Amniotic epithelial cell (primary cell): ENCODE measurements at places on chromosomes 3 and 15.

DNA sequence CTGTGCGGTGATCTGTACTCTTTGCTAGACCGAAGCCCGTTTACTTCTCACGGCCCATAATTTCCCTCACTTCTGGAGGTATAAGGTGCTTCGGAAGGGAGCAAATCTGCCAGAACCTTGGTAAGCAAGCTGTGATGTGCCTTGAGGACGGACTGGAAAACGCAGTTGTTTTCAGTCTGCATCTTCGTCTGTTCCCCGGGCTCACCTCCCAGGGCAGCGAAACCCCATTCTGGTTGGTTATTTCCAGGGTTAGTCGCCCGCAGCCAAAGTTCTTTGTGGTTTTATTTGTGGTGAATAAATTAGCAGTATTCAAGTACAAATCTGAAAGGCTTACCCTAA, 401 bp downstream of the RAMAC start:
- DNase-seq, result peak; percentile 23

- no peak for DNase-seq
These were observed 50.1 kb downstream of the GPR176 start for GRCh38 chr15:39869858-39870515.

DNA sequence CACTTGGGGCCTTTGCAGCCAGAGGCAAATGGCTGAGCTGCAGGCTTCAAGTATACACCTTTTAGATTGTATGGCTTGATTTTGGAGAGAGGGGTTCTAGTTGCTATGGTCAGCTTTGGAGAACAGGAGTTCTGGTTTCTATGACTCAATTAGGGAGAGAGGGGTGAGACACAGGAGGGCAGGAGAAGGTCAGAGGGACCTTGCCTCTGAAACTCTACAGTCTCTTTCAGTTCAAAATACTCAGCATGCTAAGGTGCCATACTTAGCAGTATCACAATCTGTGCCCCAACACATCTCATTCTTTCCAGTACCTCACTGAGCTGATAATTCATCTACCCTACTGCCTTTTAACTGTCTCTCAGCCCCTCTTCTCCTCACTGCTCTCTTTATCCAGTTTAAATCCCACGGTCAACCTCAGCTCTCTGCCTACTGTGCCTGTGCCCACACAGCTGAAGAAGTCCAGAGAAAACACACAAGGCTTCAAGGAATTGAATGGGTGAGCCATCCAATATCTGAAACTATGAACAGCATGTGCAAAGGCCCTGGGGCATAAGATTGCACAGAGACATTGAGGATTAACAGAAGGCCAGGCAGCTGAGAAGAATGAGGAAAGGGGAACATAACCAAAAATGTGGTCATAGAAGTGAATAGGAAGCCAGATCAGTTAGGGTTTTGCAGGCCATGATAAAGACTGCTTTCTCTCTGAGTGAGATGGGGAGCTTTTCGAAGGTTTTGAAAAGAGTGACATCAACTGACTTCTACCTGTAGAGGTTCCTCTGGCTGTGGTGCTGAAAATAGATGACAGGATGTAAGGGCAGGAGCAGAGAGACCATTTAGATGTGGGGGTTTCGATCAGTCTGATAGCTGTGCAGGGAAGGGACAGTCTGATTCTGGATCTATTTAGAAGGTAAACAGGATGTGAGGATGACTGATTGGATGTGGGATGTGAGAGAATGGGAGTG, 54.5 kb upstream of the C3orf80 start:
- DNase-seq, result no peak

DNA sequence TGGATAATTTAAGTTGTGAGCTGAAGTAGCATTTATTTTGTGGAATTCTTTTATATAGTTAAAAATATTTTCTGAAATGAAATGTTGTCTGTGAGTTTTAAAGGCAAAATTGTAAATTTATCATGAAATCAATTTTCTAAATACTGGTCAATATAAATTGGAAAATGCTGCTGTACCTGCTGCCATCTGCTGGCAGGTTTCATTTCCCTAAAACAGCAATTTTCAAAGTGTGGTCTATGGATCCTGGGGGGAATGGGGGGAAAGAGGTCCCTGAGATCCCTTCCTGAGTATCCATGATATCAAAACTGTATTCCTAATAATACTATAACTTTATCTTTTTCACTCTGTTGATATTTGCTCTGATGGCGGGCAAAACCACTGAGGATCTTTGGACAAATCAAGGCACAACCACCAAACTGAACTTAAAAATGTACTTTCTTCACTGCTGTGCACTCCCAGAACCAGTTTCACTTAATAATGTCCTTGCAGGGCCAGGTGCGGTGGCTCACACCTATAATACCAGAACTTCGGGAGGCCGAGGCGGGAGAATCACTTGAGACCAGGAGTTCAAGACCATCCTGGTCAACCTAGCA, 17.2 kb upstream of the CCR4 start:
- no peak for DNase-seq

GRCh38 chr3:182886497-182886896, 93.2 kb downstream of the ATP11B start:
- DNase-seq, result no peak

DNA sequence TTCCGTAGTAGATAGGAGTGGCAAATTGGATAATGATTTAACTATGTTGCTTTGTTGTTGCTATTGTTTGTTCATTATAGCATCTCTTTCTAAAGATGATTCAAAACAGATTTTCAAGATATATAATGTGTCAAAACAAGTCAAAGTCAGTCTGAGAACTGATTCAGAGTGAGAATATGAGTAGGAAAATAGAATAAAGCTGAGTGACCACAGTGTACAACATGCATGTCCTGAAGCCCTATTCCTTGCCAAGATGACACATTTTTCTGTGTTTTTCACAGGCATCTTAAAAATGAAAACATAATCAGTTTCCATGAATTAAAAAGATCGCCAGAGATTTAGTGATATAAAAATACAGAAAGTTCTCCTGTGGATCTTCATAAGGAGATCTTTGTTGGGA, 57.0 kb upstream of the THRB start:
- no peak for DNase-seq

DNA sequence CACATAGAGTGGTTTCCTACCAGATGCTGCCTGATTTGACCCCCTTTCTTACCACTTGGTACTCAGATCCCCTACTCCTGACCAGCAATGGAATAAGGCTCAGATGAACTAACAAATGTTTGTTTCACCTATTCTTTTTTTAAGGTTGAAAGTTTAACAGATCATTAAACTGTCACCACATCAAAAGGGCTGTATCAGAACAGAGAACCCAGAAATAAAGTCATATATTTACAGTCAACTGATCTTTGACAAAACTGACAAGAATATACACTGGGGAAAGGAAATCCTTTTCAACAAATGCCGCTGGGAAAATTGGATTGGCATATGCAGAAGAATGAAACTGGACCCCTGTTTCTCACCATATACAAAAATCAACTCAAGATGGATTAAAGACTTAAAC, 56.0 kb downstream of the GPR176 start:
- DNase-seq, result no peak

- no peak for DNase-seq
These were observed 7.2 kb downstream of the DNASE1L3 start for GRCh38 chr3:58203541-58203940.

GRCh38 chr15:94263341-94264273, 32.2 kb downstream of the MCTP2 start:
- peak; percentile 52 for DNase-seq

DNA sequence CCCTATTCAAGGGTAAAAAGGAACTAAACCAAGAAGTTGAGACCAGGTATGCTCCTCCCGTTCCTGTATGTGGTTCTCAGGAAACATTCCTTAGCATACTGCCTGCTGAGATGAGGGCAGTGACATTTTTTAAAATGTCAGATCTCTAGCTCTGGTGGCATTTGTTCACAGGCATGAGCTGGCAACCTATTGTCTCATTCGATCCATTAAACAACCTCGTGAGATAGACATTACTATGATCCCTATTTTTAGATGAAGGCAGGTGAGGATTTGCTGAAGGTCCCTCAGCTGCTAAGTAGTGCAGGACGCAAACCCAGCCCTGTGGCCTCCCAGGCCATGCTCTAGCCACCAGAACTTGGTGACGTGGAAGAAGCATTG, 74.9 kb downstream of the SIDT1 start:
- no peak for DNase-seq

GRCh38 chr3:68256635-68257223, 602.3 kb upstream of the SUCLG2 start:
- no peak for DNase-seq

GRCh38 chr3:185724761-185725160, 100.1 kb downstream of the IGF2BP2 start:
- no peak for DNase-seq

GRCh38 chr3:182465301-182466185, 327.8 kb upstream of the ATP11B start:
- DNase-seq, result no peak

DNA sequence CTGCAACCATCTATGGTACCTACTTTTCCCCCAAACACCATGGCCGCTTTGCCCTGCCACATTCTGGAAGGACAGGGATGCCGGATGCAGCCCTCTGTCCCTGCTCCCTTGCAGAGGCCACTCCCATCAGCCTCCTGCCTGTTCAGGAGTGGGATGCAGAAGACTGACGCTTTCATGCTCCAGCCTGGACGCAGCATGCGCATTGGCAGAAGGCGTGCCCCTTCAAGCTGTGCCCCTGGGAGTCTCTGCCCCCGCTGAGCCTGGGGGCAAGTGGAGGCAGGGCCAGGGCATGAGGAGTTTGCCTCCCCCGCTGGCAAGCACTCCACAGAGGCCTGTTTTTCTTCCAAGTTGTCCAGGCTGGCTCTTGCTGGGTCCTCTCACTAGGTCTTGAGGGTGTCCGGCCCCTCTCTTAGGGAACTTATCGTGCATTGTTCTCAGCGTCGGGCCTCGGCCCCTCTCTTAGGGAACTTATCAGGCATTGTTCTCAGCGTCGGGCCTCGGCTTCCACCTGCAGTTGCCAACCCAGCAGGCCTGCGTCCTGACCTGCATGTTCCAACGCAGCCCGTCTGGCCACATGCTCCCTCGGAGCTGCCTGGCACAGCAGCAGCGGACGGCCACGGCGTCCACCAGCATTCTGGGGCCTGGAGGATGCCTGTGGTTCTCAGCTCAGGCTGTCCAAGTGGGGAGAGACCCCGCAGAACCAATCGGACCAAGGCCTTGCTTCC, 14.6 kb upstream of the SNRPA1 start:
- no peak for DNase-seq

DNA sequence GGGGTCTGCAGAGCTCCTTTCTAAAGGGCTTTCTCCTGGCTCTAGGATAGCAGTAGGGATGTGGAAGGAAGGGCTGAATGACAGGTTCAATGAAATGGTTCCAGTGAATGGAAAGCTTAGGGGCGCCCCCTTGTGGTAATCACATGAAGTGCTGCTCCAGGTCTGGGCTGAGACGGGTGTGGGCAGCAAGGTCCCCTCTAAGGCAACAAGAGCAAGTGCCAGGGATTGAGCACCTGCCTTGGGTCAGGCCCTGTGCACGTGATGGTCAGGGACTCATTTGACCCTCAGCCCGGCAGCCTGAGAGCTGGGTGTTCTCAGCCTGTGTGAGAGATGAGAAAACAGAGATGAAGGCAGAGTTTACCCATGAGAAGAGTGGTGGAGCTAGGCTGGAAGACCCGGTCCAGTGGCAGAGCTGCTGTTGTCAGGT, 12.1 kb upstream of the CX3CR1 start:
- peak; percentile 19 for DNase-seq

DNA sequence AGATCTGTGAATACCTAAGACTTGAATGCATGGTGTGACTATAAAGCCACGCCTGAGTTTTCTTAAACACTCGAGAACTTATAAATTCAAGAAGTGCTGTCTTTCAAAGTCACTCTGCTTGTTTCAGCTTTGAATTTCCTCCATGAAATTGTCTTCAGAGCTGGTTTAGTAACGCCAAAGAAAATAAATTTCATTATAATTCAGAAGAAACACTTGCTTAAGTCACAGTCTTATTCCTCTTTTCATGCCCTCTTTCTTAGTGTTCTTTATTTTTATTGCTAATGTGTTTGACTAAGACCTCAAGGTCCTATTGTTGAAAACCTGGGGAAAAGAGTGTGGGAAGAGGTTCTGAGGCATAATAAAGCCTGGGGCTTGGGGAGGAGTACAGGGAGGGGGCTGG, 3.3 kb upstream of the RCN2 start:
- no peak for DNase-seq

- DNase-seq, result no peak
These were observed 10.4 kb upstream of the ACAP2 start for GRCh38 chr3:195453236-195453635.

DNA sequence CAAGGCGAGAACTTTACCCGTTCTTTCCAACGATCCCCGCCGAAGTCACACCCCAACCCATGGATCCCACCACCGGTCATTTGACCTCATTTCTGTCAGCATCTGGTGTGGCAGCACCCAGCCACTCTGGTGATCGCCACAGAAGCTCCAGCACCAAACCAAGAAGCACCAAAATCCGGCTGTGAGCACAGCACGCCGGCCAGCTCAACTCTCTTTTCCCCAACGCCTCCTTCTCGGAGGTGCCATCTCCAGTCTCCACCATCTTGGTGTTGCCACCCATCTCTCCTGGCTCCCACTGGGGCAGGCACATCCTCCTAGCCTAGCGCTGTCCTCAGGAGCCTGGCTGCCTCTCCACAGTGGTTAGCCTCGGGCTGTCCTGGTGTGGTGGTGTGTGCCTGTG, 6.5 kb downstream of the MUC4 start:
- no peak for DNase-seq

- peak; percentile 8 for DNase-seq
These were observed 28.0 kb upstream of the DCUN1D1 start for GRCh38 chr3:183008303-183008702.

GRCh38 chr3:110593749-110594148, 477.9 kb upstream of the NECTIN3 start:
- DNase-seq, result no peak

GRCh38 chr3:88013592-88013991, 45.2 kb downstream of the CGGBP1 start:
- no peak for DNase-seq

DNA sequence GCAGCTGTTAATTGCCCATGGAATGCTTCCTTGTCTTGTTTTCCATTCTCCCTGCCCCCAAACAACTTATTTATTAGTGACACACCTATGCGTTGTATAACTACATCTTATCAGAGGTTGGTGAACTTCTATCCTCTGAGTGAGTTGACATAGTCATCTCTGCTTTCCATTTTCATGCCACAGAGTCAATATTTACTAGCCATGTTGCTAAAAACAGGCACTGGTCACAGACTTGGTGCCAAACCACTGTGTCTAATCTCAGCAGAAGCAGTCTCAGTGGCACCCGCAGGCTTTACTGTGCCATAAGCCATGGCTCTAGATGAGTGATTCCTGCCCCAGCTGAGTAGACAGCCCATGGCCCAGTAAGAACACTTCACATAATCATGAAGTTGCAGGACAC, 26.5 kb downstream of the DAPK2 start:
- no peak for DNase-seq

DNA sequence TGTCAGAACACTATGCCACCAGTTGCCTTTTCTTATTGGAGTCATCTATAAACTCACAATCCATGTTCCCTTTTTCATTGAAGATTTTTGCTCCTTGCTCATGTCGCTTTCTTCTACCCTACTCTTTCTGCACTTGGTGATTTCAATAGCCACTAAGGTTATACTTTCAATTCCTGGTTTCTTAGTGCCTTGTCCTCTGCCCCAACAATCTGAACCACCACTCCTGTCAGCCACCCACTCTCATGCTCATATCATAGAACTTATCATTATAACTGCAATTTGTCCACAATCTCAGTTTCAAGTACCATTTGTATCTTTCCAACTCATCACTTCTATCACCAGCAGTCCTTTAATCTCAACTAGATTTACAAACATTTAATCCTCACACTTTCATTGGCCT, 10.0 kb upstream of the GRAMD1C start:
- DNase-seq, result no peak
